ENCODE measurements at places on chromosomes 16 and 17. TPM values are rescaled to one million over a fixed set of nuclear protein-coding genes. Genes with fewer than 3 reads are reported as not detected.

Gene CDH13
- total RNA-seq, result not detected

Gene MT4
- total RNA-seq, result not detected

Gene PHOSPHO1
- 0.79 TPM for total RNA-seq

Gene LRRC45
- total RNA-seq, result 9.7 TPM

Gene CCL4L2
- total RNA-seq, result not detected

Gene KCNJ18
- not detected for total RNA-seq

Gene CDT1
- total RNA-seq, result 29.9 TPM

Gene CAMKK1
- 22.3 TPM for total RNA-seq

Gene CLEC19A
- 0.11 TPM for total RNA-seq

Gene VASN
- 6.3 TPM for total RNA-seq

Gene KRT25
- total RNA-seq, result not detected

Gene KRT12
- total RNA-seq, result not detected

Gene FOXN1
- total RNA-seq, result not detected

Gene INCA1
- 1.1 TPM for total RNA-seq

Gene NTN1
- 0.42 TPM for total RNA-seq

Gene SPNS3
- total RNA-seq, result not detected

Gene CLEC18C
- total RNA-seq, result not detected

Measured in A549 treated with GW870086 at 1 μM for 4 hours (cell line).